ENCODE measurements at places on chromosomes 6 and 20.

GRCh38 chr6:151617539-151617938 is 123.7 kb downstream of the CCDC170 start:
- no peak for DNase-seq

DNA sequence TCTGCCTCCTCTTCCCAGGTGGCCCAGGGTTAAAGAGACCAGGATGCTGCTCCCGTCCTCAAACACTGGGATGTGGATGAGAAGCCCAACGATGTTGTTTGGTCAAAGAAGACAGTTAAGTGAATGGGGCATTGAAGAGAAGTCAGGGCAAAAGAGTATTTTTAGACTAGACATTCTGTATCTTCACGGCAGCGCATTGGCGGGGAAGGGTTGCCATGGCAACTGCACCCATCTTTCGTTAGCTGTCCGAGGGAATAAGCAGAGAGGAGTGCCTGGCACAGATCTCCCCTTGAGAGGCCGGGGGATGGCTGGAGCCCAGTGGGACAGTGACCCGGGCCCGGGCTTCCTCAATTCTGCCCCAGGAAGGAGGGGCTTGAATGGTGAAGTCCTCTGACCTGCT is 56.4 kb upstream of the GPR31 start:
- DNase-seq, result no peak

- DNase-seq, result no peak
Observed at GRCh38 chr6:108171291-108171917, 5.6 kb downstream of the NR2E1 start.

- DNase-seq, result no peak
Observed at GRCh38 chr20:57147185-57147584, 119.3 kb downstream of the BMP7 start.

GRCh38 chr20:51541189-51542032 is 1.1 kb downstream of the NFATC2 start:
- DNase-seq, result no peak

GRCh38 chr6:43798688-43799444 is 28.9 kb downstream of the VEGFA start:
- no peak for DNase-seq

- DNase-seq, result no peak
Observed at GRCh38 chr6:134733801-134734200, 216.1 kb downstream of the ALDH8A1 start.

DNA sequence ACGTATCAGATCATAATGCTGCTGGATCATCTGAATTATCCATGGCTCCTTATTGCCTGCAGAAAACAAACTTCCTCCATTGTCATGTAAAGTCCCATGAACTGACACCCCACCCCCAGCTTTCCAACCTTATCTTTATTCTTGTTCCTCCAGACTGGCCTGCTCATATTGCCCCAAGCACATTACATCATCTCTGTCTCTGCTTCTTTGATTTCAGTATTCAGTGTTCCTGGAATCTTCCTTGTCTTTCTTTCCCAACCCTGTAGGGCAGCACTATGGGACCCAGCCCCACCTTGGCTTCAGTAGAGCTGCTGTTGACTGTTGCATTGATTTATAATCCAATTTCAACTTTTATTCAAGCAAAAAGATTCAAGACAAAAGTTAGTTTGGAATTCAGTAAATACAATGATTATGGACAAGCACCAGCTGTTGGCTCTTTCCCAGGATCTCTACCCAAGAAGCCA is 187.5 kb upstream of the ECI2 start:
- no peak for DNase-seq

- no peak for DNase-seq
Observed at GRCh38 chr20:56724241-56724757, 95.2 kb downstream of the TFAP2C start.

- no peak for DNase-seq
Observed at GRCh38 chr6:11111769-11112437, 378 bp upstream of the ERVFRD-1 start.

Data from neural crest cell (in vitro differentiated cells).